ENCODE measurements at places on chromosomes 7 and 10.

DNA sequence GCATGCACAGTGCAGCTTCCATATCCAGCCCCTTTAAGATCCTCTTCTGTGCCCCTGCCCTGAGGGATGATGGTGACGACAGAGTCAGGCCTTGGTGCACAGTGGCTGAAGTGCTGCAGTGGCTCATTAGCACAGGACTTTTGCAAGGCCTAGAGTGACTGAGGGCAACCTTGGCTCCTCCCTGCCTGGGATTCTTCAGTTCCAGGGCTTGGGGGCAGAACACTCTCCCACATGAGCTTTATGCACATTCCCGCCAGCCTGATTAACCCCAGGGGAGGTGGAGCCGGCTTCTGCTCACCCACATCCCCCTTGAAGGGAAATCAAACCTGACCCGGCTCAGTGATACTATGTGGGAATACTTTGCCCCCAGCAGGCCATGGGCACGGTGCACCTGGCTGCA lies 253.4 kb downstream of the GALNT17 start:
- DNase-seq = no peak

- no peak for DNase-seq
These were observed 35.4 kb upstream of the FAM133B start for GRCh38 chr7:92625617-92626016.

DNA sequence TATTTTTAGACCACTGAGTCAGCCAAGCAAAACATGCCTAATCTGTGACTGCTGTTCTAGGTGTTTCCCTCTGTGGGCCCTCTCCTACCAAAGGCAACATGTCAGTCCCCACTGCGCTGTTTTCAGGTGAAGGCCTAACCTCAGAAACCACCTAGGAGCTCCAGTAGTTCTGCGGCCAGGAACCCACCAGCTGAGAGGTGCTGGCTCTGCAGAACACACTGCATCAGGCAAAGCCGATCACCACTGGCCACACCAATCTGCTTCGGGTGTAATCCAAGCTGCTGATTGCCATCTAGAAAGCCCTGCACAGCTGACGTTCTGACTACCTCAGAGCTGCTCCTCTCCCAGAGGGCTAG lies 14.9 kb downstream of the CAMK2G start:
- peak; percentile 41 for DNase-seq

DNA sequence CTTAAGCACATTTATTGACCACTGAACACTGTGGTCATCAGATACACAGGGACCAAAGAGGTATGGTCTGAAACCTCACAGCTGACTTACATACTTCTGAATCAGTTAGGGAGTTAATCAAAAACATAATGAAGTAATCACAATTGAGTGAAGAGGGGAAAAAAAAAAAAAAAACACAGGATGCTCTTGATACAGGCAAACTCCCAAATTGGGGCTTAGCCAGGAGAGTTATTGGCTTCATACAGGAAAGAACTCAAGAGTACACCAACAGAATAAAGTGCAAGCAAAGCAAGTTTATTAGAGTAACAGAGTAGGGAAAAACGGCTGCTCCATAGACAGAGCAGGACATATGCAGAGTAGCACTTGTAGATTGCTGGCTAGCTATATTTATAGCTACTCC lies 917.0 kb downstream of the CNTNAP2 start:
- no peak for DNase-seq

DNA sequence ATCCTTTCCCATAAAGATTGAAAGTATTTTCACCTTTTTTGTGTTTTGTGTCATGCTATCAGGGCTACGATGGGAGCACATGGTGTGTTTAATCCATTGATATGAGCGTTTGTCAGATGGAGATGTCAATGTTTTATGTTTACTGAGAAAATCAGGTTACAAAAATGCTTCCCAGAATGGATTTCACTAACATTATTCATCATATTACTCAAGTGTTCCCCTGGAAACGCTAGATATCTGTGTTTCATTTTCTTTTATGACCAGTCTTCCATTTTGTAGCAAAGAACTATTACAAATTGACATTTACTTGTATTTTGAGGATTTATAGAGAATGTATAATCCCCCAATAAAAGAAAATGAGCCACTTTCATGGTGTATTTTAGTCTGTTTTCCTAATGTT lies 293.5 kb upstream of the AKR1E2 start:
- DNase-seq = peak; percentile 84

DNA sequence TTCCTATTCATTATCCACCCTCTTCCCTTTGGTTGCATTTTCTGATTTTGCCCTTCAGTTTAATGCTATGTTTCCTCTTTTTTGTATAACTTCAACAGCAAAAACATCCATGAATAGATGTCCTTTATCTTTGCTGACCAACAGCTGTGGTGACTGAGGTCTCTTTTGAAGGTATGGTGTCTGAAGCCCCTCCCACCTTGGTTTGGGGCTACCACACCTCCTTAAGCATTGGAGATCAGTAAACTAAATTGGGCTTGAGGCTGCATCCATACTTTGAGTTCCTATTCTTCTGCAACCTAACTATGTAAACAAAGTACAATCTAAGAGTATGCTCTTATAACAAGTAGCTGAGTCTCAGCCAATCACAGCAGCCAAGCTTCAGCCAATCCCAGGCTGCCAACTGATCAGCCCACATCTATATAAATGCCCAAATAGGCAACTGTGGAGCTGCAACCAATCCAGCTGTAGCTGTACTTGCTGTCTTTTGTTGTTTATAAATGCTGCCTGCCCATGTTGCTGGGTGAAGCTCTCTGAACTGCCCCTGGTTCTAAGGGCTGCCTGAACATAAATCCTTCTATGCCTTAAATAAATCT lies 69.4 kb upstream of the PDLIM1 start:
- peak; percentile 42 for DNase-seq

GRCh38 chr7:786472-787255 lies 45.6 kb upstream of the SUN1 start:
- peak; percentile 66 for DNase-seq

GRCh38 chr10:33612551-33612950 lies 278.1 kb upstream of the NRP1 start:
- peak; percentile 67 for DNase-seq

DNA sequence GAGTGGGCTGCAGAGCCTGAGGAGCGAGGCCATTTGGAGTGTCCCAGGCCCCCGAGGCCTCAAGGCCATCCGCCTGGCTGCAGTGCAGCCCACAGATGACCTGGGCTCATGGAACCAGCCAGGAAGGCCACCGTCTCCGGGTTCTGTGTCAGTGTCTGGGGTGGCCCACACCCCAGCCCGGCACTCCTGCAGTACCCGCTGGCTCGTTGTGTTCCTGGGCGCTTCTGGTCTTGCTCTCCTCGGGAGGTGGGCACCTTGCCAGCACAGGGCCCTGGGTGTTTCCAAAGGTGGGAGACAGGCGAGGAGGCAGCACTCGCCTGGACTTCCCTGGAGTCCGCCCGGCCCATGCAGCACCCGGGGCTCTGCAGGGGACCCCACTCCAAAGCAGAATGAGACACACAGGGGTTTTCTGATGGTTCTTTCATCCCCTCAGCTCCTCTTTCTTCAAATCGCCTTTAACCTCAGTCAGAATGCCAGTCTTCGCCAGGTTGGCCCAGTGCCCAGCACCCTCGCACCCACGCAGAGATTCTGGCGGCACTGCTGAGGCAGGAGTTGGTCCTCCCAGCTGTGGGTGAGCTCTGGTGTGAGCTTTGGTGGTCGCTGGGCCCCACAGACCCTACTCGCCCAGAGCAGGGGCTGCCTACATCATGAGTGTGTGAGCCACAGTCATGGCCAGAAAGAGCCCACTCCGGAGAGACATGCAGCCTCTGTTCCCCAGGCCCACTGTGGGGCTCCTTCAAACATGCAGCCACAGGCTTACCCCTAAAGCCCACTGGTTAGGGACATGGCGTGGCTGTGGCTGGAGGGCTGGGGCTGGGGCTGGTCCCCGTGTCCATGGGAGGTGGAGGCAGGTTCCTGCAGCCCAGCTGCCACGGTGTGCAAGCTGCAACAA lies 155.7 kb downstream of the EBF3 start:
- no peak for DNase-seq

DNA sequence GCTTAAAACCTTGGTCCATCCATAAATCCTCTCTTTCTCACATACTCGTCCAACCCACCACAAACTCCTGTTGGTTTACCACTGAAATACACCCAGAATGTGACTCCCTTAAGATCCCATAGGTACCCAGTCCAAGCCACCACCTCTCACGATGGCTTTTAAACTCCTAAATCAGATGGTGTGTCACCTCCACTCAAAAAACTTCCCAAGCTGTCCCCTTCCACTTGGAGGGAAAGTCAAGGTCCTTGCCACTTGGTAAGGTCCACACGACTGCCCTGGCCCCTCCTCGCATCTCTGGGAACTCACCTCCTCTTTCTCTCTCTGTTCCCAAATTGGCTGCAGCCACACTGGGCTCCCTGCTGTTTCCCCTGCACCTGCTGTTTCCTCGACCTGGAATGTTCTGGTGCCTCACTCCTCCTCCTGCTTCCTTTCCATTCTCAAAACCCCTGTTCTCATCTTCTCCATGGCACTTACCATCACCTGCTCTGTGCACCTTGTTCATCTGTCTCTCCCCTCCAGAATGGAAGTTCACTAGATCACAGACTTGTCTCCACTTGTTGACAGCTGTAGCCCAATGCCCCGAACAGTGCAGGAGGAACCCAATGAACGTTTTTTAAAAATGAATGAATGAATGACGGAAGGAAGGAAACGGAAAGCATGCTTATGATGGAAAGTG lies 23.0 kb downstream of the ZFAND2A start:
- DNase-seq = no peak

GRCh38 chr10:16809074-16809718 lies 8.0 kb downstream of the RSU1 start:
- DNase-seq = peak; percentile 65

- DNase-seq = no peak
These were observed 32.4 kb downstream of the BLVRA start for GRCh38 chr7:43790834-43791233.

DNA sequence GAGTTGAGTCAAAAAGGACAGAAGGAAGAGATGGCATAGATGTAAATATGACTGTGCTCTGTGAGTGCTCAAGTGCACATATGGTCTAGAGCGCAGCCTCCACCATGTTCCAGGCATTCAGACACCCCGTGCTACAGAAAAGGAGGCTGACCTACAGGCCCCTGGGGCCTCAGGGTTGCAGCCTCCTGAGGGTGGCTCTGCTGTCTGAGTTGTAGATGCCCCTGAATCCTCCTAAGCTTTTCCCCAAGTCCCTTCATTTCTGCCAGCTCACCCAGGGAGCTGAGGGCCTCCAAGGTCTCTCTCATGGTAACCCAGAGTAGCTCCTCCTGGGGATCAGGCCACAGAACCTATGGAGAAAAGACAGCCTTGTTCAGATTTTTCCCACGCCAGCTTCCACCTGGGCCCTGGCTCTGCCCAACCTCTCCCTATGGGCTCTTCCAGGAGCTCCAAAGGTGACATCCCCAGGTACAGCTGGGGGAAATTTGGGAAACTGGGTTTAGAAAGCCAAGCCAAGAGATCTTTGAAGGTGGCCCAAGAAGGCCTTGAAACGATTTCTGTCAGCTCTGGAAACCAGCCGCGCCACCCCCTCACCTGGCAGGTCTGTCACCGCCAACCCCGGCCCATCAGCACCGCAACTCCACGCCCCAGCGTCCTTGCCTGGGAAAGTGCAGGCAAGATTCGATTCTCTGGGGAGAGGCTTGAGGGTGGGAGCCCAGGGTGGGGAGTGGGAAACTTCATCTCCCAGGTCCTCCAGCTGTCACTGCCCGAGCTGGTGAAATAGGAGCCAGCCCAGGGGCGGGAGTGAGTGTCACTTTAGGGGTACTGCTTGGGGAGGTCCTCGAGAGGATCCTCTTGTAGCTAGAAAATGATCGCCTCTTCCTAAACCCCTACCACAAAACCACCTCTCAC lies 2.4 kb downstream of the ZNF467 start:
- DNase-seq = no peak

DNA sequence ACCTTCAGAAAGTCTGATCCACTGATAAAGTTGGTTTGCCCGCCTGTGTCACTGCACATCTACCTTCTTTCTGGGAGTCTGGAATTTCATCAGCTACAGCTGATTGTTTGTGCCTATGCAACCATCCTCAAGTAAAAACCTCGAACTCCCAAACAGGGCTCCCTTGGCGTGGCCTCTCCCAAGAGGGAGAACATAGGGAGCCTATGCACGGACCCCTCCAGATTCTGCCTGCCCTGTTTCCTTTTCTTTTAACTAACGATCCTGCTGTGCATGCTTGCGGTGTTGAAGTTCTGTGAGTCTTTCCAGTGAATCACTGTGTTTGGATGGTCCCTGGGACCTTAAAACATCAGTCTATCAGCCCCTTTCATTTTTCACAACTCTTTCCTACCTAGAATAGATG lies 226.9 kb upstream of the SEMA3D start:
- no peak for DNase-seq

- DNase-seq = no peak
These were observed 716.7 kb downstream of the CCSER2 start for GRCh38 chr10:85045046-85045445.

DNA sequence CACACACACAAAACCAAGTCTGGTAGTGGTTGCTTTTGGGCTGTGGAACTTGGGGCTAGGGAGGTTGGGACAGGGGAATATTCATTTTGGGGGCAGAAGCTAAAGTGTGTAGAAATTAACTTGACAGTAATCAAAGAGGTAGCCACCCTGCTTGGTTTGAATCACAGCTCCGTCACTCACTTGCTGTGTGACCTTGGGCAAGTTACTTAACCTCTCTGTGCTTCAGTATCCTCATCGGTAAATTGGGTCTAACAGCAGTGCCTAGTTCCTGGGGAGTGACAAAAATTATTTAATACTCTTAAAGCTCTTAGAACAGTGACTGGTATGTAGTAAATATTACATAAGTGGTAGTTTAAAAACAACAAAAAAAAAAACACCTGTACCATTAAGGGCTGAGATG lies 489.8 kb downstream of the SDK1 start:
- DNase-seq = no peak

GRCh38 chr10:101132636-101133473 lies 1.8 kb downstream of the TLX1 start:
- no peak for DNase-seq

GRCh38 chr7:84193747-84194146 lies 842 bp downstream of the SEMA3A start:
- no peak for DNase-seq

GRCh38 chr7:115019882-115020605 lies 98.2 kb downstream of the MDFIC start:
- DNase-seq = no peak

GRCh38 chr7:44159824-44160630 lies 18.9 kb upstream of the MYL7 start:
- DNase-seq = no peak

DNA sequence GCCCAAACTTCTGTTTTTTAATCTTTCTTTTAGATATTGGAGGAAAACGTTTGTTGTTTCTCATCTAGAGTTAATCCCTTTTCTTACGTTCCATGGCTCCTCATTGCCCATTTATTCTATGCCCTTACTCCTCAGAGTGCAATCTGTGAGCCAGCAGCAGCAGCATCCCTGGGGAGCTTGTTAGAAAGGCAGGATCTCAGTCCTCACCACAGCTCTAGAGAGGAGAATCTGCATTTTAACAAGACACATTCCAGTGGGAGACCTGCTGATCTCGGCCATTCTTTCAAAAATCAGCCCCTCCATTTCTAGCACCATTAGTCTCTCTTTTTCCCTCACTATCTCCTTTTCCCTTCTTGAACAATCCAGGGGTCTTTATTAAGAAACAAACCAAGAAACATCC lies 84.4 kb upstream of the NOBOX start:
- no peak for DNase-seq
